Stimulated activated CD8-positive, alpha-beta memory T cell treated with anti-CD3 and anti-CD28 coated beads, Interleukin-4, amount 100 ng/mL, for 4 hours (primary cell): ENCODE measurements at places on chromosomes 7 and 10.

- no peak for DNase-seq
Observed at GRCh38 chr10:79345241-79346011, 1.8 kb upstream of the PPIF start.

- DNase-seq, result no peak
Observed at GRCh38 chr7:101681170-101682007, 52.3 kb upstream of the MYL10 start.

- DNase-seq, result no peak
Observed at GRCh38 chr10:62684911-62685310, 119.6 kb upstream of the ADO start.

- DNase-seq, result no peak
Observed at GRCh38 chr7:147605323-147605722, 985.2 kb upstream of the C7orf33 start.

DNA sequence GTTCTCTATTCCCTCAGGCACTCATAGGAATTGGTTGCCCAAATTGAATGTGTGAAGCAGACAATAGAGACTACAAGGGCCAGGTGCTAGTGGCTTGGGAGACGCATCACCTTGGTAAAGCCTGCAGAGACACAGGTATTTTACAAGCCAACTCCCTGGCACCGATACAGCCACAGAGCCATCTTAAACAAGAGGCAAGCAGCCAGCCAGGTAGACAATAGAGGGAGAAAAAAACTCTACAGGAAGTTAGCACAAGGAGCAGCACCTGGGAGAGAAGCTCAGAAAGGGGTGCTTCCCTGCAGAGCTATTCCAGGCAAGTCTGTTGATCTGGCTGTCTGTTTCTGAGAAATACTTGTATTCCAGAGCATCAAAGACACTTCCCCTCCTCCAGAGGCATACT, 43.0 kb upstream of the CDK1 start:
- DNase-seq, result no peak

DNA sequence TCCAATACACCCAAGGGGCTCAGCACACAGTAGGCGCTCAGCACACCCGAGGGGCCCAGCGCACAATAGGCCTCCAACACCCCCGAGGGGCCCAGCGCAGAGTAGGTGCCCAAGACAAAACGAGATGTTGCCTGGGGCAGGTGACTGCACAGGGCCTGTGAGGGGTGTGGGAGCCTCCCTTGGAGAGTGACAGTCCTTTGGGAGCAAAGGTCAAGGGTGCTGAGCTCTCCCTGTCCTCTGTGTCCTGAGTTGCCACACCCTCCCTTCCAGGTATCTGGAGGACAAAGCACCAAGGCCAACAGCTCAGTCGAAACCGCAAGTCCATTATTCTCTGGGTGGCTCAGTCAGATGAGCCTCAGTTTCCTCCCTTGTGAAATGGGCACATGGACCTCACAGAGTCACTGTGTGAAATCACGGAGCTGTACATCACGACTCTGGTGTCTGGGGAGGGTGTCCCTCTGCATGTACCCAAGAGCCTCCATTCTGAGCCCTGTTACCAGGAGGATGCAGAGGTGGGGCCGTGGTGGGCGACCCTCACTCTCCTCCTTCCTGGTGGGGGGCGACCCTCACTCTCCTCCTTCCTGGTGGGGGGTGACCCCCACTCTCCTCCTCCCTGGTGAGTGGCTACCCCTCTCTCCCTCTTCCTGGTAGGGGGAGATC, 81.3 kb downstream of the FOXL3 start:
- no peak for DNase-seq

DNA sequence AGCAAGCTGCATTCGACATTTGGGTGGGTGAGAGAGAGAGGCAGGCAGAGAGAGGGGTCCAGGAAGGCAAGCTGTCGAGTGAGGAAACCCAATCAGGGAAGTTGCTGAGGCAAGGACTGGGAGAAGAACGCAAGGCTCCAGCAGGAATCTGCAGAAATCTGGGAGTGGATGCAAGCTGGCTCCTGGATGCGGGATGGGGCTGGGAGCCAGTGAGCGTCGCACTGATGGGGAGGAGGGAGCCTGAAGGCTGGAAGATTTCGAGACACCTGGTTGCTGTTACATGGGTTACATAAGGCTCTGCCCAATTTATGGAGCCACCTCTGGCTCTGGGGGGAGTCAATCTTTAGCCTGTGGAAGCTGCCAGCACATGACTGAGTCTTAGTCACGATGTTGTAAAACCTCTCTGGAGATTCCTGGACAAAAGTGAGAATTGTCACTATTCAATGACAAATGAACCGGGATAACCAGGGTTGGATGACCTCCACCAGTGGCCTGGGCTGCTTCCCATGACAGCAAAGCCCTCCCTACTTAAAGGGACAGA, 51.1 kb upstream of the ADRB1 start:
- no peak for DNase-seq

DNA sequence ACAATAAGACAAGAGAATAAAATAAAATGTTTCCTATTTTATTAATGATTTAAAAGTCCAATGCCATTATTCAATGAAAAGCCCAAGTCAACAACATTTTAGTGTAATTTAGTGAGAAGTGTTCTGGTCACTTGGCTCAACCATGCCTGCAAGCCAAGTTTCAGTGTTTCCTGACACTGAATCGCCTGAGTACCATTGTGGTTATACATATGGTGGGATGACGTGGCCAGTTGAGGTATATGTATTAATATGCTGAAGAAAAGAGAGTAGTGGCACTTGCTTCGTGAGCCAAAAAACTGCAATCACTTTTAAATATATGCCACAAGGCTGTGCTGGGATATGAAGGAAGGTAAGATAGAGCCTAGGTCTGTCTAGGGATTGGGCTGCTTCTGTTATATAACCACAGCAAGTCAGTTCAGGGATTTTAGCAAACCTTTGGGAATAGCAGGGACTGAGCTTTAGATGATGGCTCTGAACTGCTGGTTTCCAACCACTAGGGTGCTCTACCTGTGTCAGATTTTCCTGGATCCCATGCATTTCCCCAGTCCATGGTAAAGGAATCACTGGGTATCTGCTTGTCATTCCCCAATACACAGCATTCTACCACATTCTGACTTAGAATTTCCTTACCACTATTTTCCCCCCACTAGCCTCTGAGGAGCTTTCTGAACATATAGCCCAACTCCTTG, 214.0 kb upstream of the PRPS1L1 start:
- DNase-seq, result no peak

GRCh38 chr10:87842220-87842641, 21.1 kb downstream of the KLLN start:
- no peak for DNase-seq

DNA sequence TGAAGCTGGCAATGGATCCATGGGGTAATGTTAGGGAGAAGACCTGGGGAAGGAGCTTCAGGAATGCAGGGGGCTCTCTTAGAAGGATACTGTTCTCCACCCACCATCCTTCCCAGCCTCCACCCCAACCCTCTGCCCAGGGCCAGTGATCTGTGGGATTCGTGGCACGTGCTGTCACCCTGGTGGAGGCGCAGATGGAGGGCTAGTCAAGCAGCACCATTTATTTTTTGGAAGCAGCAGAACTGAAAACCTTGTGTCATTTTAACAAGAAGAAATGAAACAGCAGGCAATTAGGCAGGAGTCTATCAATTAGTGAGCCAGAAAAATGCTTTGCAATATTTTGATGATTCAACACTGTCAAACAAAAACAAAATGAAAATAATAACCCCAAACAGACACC, 155.9 kb downstream of the SH2D4B start:
- no peak for DNase-seq

GRCh38 chr10:59997827-59998525, 91.6 kb upstream of the CCDC6 start:
- no peak for DNase-seq

DNA sequence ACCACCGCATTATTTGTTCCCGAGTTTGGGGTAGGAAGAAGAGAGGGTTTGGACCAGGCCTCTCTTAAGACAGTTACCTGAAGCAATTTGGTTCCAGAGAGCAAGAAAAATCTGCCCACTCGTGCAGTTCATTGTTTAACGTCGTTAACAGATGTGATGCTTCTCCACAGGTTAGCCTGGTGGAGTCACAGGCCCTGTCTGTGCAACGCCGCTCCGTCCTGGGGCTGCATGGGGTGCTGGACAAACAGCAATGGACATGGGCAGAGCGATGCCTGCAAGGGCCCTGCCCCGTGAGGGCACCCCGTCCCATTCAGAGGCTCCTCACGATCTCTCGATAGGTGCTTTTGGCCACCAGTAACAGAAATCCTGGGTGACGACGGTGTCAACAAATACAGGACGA, 9.7 kb downstream of the FOXL3 start:
- DNase-seq, result no peak

- DNase-seq, result no peak
Observed at GRCh38 chr10:11246752-11247467, 229.2 kb downstream of the CELF2 start.

DNA sequence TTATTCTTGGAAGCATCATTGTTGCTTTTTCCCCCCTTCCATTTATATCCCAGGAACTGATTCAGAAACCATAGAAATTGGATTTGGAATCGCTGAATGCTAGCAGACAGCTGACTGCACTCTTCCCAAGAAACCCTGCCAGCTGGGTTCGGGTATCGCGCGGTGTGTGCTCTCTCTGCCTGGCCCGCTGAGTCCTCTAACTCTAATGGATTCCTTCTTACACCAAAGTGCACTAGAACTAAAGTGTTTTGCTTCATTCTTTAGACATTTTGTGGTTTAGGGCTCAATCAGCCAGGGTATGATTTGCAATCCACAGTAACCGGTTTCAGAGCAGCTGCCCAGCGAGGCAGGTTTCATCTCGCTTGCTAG, 92.2 kb downstream of the EGFR start:
- DNase-seq, result no peak

GRCh38 chr7:43700646-43701499, 28.4 kb downstream of the COA1 start:
- DNase-seq, result no peak

- no peak for DNase-seq
Observed at GRCh38 chr7:23235813-23236221, 10.8 kb upstream of the GPNMB start.

GRCh38 chr7:156496865-156497264, 143.7 kb upstream of the RNF32 start:
- DNase-seq, result no peak

DNA sequence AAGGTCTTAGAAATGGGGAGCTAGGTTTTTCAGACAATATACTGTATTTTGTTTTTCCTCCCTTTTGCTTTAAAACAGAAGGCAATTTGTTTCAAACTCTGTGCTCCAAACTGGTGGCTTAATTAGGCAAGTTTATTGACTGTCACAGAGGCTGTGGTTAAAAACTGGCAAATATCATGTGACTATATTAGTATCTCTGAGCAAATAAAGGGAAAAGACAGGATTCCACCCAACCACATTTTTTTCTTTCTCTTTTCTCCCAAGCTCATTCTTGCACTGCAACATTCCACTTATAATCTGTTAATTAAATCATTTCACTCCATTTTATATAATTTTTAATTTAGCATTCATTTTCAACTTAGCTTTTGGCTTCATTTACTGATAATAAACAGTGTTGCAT, 615.8 kb downstream of the AUTS2 start:
- no peak for DNase-seq

DNA sequence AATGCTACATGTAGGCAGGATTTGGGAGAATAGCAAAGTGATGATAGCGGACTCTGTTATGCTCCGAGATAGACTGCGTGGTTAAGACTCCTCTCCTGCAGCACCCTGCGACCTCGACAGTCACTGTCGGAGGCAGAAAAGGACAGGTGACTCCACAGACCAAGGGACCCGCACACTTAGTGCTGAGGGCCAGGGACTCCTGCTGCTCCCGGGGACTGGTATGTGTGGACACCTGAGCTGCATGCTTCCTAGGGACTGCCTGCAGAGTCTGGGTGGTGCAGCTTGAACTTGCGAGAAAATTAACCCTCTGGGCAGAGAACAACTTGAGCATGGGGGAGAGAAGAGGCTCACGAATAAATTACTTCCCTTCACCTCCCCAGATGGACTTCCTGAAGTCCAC, 407.1 kb upstream of the PFKP start:
- DNase-seq, result no peak

- DNase-seq, result no peak
Observed at GRCh38 chr10:25696013-25696708, 237.9 kb upstream of the MYO3A start.
